Skeletal muscle cell (primary cell): ENCODE measurements at places on chromosomes 2 and 18.

- no peak for DNase-seq
Measured at GRCh38 chr2:129883121-129883520, 96.3 kb upstream of the RAB6C start.

- no peak for DNase-seq
Measured at GRCh38 chr18:2497797-2498196, 73.5 kb downstream of the METTL4 start.

- no peak for DNase-seq
Measured at GRCh38 chr2:46699934-46700256, 215.7 kb downstream of the MCFD2 start.

DNA sequence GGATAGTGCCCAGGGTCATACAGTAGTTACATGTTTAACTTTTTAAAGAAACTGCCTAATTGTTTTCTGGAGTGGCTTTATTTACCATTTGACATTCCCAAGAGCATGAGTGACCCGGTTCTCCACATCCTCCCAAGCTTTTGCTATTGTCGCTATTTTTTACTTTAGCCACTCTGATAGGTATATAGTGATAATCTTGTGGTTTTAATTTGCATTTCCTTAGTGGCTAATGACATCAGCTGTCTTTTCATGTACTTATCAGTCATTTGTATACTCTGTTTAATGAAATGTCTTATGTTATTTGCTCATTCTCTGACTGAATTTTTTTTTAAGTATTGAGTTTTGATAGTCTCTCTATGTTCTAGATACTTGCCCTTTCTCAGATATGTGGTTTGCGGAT, 109.7 kb upstream of the HS6ST1 start:
- DNase-seq, result no peak

DNA sequence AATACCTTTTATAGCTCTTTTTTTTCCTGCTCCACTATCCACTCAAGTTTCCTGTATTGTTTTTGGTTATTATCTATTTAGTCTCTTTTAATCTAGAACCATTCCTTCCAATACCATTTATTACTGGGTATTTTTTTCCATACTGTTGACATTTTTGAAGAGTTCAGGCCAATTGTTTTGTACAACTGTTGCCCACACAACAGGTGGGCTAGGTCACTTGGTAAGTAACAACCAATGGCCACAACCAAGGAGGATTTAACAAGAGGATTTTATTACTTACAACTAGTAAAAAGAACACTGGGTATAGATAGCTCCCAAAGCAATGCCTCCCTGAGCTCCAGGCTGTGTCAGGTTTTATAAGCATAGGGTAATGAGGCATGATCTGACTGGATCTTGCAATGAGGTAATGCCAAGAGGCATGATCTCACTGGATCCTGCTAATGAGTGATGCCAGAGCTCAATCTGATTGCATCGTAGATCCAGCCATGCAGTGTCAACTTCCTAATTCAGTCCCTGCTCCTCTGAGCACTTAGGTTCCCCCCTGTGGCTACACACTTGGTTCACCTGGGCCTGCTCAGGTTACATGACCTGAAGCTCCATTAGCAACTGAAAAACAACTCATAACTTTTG, 7.1 kb upstream of the CEP68 start:
- DNase-seq, result no peak

- no peak for DNase-seq
Measured at GRCh38 chr2:229543176-229543873, 171.0 kb downstream of the DNER start.

- DNase-seq, result no peak
Measured at GRCh38 chr2:191797500-191797899, 49.4 kb downstream of the CAVIN2 start.

DNA sequence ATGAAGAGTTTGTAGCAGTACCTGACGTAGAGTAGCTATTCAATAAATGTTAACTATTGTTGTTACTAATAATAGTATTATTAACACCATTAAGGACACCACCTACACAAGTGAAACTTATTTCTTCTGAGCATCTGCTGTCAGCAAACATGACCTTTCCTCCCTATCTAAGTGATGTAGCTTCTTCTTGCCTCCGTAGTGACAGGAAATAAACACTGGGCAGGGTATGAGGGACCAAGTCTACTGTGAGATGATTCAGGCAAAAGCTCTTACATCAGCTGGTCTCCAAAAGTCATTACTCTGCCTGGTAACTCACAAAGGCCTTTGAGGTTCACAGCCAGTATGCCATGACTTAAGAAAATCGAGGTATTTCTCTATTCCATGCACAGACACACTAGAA, 750.5 kb downstream of the CPS1 start:
- DNase-seq, result no peak

- DNase-seq, result no peak
Measured at GRCh38 chr18:73577365-73577764, 570.3 kb downstream of the FBXO15 start.

- no peak for DNase-seq
Measured at GRCh38 chr2:7089284-7089683, 172.1 kb downstream of the RNF144A start.

DNA sequence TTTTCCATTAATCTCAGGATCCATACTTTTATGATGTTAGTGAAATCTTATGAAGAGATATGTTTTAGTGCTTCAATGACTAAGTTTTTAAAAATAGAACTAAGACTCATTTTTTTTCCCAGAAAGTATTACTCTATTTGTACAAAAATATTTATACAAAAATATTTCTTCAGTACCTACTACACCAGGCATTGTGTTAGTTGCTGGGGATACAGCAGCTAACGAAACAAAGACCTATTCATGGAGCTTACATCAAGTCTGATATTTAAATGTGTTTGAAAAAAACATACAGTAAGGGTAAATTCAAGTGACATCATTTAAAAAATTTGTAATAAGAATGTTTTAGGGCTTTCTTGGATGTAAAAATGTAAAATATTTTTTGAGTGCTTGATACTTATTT, 11.6 kb downstream of the VAPA start:
- no peak for DNase-seq

DNA sequence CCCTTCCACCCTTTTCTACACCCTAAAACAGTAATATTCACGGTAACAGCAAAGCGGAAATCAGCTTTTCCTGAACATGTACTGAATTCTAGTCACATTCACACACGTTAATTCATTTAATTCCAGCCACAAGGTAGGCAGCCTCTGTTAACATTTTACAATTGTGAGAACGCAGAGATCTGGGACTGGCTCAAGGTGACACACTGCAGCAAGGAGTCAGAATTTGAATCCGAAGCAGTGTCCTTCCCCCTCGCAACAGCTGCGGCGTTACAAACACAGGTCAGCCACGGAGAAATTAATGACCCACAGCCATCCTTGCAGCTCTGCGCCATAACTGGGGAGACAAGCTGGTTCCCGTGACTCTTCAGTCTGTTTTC, 818 bp upstream of the SLC20A1 start:
- DNase-seq, result no peak

DNA sequence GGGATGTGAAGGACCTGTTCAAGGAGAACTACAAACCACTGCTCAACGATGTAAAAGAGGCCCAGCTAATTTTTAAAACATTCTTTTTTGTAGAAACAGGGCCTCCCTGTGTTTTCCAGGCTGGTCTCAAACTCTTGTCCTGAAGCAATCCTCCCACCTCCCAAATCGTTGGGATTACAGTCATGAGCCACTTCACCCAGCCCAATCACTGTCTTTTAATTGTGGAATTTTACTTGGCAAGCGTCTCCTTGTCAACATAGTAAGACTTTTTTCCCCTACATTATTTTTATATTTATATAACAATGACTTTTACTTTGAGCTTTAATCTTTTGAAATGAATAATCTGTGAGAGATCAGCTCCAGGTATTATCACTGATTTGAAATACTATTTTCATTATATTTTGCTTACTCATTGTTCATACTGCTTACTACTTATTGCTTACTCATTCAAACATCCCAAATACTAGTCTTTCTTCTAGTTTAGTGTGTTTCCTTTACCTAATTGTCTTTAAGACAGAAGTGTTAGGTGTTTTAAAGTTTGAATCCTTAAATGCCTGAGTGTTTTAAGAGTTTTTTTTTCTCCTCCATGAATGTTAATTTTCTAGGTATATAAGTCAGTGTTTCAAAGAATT, 48.9 kb downstream of the PTPN4 start:
- DNase-seq, result no peak

- no peak for DNase-seq
Measured at GRCh38 chr2:241752253-241752652, 17.8 kb downstream of the D2HGDH start.

DNA sequence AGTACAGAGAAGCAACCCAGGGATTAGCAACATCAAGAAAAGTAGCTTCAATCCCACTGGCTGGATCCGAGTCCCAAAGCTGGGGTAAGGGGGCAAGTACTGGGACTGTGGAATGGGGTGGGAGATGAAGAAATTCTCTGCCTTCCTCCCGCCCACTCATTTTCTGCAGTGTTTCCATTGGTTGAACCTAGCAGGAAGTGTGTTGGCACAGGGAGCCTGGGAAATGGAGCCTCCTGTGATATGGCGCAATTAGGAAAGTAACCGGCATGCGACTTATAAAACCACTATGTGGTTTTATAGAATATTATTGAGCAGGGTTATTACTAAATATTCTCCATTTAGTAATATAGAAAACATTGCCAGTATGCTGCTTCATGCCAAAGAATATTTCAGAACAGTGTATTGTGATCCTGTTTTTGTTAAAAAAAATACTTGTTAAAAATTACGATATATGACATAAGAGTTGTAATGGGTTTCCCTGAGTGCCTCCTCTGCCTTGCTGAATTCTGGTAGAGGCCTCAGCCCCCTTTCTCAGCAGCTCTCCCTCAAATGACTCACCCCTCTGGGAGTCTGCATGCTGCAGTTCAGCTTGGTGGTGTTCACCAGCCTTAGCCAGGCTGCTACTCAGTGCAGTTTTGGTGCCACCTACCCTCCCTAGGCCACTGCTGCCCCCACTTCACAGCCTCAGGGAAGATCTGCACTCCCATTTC, 60.5 kb downstream of the HK2 start:
- DNase-seq, result peak; percentile 65

- DNase-seq, result no peak
Measured at GRCh38 chr18:471716-472115, 28.8 kb downstream of the COLEC12 start.

GRCh38 chr2:113240150-113240914, 38.4 kb downstream of the PAX8 start:
- peak; percentile 93 for DNase-seq

DNA sequence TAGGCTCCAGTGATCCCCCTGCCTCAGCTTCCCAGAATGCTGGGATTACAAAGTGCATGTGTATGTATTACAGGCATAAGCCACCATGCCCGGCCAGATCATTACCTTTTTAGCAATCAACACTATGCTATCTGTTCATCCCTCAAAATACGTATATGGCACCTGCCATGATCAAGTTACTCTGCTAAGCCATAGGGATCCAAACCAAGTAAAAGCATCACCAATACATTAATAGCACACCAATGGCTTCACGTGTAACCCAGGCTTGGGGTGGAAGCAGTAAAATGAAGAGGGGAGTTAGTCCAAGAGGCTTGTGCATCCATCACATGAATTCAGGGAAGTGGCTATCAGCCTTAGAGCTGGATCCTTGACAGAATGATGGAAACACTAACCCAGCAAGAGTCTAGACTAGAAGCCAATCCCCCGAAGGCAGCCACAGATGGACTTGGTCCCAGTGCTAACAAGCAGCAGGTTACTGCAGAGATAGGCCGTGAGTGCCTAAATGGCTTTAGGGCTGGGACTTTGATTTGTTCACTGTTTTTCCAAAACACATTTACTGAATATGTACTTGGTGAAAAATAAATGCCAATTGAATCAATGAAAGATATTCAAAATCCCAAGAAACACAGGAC, 11.3 kb downstream of the HDLBP start:
- DNase-seq, result no peak

DNA sequence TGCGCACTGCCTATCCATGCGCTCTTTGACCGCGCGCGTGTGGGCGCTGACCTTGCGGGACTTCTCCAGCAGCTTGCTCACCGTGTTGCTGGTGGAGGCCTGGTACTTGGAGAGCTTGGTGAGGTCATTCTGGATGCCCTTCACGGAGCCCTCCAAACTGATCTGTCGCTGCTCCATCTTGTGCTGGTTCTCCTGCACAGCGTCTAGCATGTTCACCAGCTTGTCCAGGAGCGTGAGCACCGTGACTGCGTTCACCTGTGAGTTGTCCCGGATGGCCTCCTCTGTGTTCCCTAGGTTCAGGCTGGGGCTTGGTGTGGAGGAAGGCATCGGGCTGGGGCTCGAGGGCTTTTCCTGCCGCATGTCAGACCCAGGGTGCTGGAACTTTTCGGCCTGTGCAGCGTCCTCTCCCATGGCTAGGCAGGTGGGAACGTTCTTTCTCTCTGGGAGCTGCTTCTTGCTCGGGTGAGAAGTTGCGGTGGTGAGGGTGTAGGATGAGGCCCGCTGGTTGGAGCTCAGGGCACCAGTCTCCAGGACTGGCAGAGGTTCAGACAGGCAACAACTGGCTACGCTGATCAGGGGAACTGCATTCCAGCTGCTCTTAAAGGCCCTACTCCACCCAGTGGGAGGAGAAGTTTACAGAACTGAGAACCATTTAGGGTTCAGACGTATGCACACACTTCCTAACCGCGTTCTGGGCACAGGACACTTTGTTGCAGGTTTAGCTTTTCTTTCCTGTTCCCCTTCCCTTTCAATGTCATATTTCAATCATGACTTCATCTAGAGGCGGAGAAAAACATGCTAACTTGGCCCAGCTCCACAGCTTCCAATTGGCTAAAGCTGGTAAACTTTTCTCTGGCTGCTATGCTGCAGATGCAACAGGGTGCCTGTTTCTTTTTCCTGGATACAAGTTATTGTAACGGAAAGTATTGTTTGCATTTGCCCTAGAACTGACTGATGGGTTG, at the start of gene CAVIN2:
TSS of gene CAVIN2 (minus strand) at position 574 of the 962 bp plus-strand sequence. CDS start at position 411, 163 bp downstream.
- DNase-seq, result peak; percentile 70

DNA sequence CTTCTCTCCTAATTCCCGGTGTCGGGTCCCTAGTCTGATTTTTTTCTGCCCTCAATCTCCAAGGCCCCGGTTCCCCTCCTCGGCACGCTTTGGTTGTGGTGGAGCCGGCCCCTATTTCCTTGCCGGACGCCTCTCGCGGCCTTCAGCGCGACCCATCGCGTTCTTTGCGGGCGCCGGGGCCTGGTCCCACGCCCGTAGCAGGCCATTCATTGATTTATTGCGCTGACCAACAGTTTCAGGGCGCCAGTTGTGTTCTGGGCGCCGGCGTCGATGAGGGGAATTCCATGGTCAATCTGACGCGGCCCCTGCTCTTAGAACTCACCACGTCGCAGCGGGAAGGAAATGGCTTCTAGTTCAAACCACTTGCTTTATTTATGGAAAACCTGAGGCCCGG, 396 bp downstream of the CNOT9 start:
- DNase-seq, result no peak

GRCh38 chr18:48992791-48993555, 42.2 kb upstream of the SMAD7 start:
- no peak for DNase-seq
